NCI-H1417 (cell line): ENCODE measurements at places on chromosomes 13 and 19.

DNA sequence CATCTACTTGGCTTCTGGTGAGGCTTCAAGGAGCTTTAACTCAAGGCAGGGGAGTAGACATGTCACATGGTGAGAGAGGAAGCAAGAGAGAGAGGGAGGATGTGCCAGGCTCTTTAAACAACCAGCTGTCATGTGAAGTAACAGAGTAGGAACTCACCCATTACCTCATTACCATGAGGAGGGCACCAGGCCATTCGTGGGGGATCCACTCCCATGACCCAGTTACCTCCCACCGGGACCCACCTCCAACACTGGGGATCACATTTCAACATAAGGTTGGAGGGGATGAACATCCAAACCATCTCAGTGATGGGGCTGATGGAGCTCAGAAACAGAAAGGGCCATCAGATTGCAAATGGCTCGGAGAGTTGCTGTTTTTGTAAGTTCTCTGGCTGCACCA, 12.9 kb downstream of the VSTM2B start:
- DNase-seq, result no peak

- DNase-seq, result no peak
Observed at GRCh38 chr19:6064336-6065073, 45.8 kb downstream of the RFX2 start.

GRCh38 chr19:38830039-38830733, 1.4 kb downstream of the ECH1 start:
- no peak for DNase-seq

GRCh38 chr19:38387550-38388348, at the start of gene GGN:
Gene GGN, minus strand, starts transcription at chr19:38388034. Its CDS starts 773 bp downstream, at chr19:38387261.
- DNase-seq, result peak; percentile 93

- no peak for DNase-seq
Observed at GRCh38 chr13:74187564-74187963, 53.4 kb upstream of the KLF12 start.

DNA sequence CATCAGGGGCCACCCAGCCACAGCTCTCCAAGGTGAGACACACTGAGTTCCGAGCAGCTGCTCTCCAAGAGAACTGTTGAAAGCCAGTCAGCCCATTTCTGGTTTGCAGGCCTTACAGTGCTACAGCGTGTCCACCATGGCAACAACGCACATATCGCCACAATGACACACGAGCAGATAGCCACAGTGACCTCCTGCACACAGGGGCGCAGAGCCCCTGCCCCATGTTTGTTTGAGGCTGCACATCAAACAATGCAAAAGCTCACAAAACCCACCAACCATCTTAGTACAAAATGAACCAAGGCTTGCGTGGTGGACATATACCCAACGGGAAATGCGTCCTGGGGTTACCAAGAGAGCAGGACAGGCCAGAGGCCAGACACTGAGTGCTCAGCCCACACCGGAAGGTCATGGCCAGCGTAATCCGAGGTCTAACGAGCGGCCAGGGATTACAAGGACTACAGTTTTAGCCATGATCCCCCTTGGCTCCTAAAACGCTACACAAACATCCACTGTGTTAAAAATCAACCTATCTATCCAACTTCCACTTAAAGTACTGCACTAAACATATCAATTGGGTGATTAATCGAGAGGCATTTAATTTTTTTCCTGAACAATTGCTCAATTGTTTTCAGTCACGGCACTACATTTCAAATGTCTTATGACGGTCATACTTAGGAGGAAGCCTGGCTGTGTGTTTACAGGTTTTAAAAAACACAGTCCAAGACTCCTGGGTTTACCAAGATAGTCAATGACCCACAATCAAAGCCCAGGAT, 56.0 kb downstream of the STK24 start:
- no peak for DNase-seq

DNA sequence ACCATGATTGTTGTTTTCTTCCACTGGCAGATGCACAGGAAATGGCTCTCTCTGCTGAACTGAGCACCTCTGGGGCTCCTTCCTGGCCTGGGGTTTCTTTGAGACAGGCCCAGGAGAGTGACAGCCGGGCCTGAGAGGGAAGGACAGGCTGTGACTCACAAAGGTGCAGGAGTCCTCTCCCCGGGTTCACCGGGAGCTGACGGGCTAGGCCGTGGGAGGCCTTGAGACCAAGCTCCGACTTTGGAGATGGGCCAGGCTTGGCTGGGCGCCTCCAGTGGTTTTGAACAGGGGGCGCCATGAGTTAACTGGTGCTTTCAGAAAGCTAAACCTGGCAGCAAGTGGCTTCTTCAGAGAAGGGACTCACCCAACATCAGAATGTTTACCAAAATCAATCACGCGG, 143.4 kb downstream of the URI1 start:
- DNase-seq, result no peak

DNA sequence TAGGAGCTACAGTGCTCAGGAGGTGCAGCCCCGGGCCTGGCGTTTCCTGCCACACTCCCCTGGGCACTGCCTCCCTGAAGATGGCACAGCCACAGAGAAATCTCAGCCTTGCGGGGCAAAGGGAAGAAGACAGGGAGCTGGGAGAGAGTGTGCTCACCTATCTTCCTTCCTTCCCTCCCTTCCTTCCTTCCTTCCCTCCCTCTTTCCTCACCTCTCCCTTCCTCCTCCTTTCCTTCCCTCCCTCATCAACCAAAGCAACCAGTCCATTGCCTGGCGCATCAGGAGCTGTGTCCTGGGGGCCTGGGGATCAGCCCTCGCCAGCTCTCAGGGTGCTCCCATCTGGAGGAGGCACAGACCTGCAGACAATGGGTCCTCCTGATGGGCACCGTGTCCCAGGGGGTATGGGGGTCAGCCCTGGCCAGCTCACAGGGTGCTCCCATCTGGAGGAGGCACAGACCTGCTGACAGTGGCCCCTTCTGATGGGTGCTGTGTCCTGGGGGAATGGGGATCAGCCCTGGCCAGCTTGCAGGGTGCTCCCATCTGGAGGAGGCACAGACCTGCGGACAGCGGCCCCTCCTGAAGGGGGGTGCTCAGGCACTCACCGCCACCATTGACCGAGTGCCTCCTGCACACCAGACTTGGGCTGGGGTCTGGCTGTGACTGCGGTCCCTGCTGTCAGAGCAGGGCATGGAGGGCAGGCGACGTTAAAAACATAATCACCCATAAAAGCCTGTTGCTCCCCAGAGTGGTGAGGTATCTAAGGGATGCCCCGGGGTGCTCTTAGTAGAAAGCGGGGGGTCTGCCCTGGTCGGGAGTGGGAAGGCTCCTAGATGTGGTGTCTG, 120.2 kb downstream of the URI1 start:
- no peak for DNase-seq

GRCh38 chr19:16327911-16328823, 3.5 kb downstream of the KLF2 start:
- no peak for DNase-seq

- no peak for DNase-seq
Observed at GRCh38 chr13:72253754-72254153, 386.8 kb upstream of the DACH1 start.
